ENCODE measurements at places on chromosomes 4 and X.

GRCh38 chr4:86014599-86014998, 345.3 kb downstream of the MAPK10 start:
- H3K27me3 ChIP-seq: no peaks in the 10 kb centered on the region
- H3K27ac ChIP-seq: no peak overlapping the region
- H3K36me3 ChIP-seq: no peaks in the 10 kb centered on the region
- H3K4me1 ChIP-seq: no peaks in the 10 kb centered on the region
- H3K4me3 ChIP-seq: no peak overlapping the region
- DNase-seq: no peak

- no peaks in the 10 kb centered on the region for H3K27me3 ChIP-seq
- peak overlapping the region; percentile 96 for H3K27ac ChIP-seq
- peak overlapping the region; percentile 98 for H3K4me3 ChIP-seq
Measured at GRCh38 chr4:82429728-82430192, 502 bp downstream of the HNRNPDL start.

DNA sequence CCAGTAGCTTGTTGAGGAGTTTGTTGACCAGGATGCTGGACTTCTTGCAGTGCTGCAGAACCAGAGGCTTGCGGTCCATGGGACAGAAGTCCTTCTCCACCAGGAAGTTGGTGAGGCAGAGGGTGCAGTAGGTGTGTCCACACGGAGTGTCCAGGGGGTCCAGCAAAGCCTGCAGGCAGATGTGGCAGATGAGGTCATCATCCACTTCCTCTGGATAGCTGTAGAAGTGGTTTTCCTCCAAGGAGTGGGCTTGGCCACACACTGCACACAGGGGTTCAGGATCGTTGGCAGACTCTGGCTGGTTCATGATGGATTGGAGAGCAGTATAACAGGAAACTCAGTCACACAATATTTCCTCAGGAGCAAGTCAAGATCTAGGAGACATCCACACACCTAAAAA, 17.6 kb downstream of the LNX1 start:
- peaks cover 3% of the 10 kb centered on the region for H3K4me1 ChIP-seq
- H3K36me3 ChIP-seq: no peaks in the 10 kb centered on the region
- no peaks in the 10 kb centered on the region for H3K27me3 ChIP-seq
- H3K27ac ChIP-seq: no peak overlapping the region
- DNase-seq: no peak

DNA sequence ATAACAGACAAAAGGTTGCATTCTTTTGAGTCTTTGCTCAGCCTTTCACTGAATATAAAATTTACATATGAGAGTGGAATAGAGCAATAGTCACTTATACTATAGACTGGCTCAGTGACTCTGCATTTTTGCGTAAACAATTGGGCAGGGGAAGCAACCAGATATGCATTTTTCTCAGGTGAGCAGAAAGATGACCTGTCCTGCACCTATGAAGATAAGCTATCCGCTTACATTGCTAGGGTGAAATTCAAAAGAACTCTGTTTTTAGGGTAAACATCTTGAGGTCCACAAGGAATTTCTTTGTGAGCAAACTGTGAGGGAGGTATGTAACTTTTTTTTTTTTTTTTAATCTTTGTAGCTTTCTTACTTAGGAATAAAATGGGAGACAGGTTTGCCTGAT, 602.4 kb upstream of the PRKX start:
- no peaks in the 10 kb centered on the region for H3K4me1 ChIP-seq
- H3K36me3 ChIP-seq: no peaks in the 10 kb centered on the region
- H3K27ac ChIP-seq: no peak overlapping the region
- H3K4me3 ChIP-seq: no peak overlapping the region
- no peak for DNase-seq

- no peak overlapping the region for H3K4me3 ChIP-seq
- H3K4me1 ChIP-seq: no peaks in the 10 kb centered on the region
- no peak for DNase-seq
- no peaks in the 10 kb centered on the region for H3K36me3 ChIP-seq
- no peak overlapping the region for H3K27ac ChIP-seq
Measured at GRCh38 chr4:183823434-183823833, 81.7 kb upstream of the STOX2 start.

GRCh38 chr4:70613306-70614183, 15.0 kb upstream of the ENAM start:
- H3K27ac ChIP-seq: peak overlapping the region; percentile 65
- H3K4me3 ChIP-seq: no peak overlapping the region
- peak; percentile 35 for DNase-seq
- H3K36me3 ChIP-seq: no peaks in the 10 kb centered on the region

GRCh38 chr4:23036503-23036902, 343.8 kb downstream of the GBA3 start:
- DNase-seq: no peak
- H3K4me3 ChIP-seq: no peak overlapping the region
- H3K36me3 ChIP-seq: no peaks in the 10 kb centered on the region
- H3K4me1 ChIP-seq: no peaks in the 10 kb centered on the region

GRCh38 chr4:99357948-99358347, 5.4 kb upstream of the ADH1C start:
- no peaks in the 10 kb centered on the region for H3K36me3 ChIP-seq
- no peaks in the 10 kb centered on the region for H3K27me3 ChIP-seq
- no peak overlapping the region for H3K4me3 ChIP-seq
- no peak overlapping the region for H3K27ac ChIP-seq

Measured in small intestine (tissue), 16 donors.